ENCODE measurements at places on chromosomes 1 and 21. TPM values are rescaled to one million over a fixed set of nuclear protein-coding genes. Genes with fewer than 3 reads are reported as not detected.

RCC1 gene
- total RNA-seq, result 15.1 TPM

UBXN10 gene
- total RNA-seq, result 3.3 TPM

S100A2 gene
- not detected for total RNA-seq

LRRC38 gene
- total RNA-seq, result not detected

TMPRSS3 gene
- total RNA-seq, result not detected

PLA2G2D gene
- not detected for total RNA-seq

RGS13 gene
- not detected for total RNA-seq

Measured in frontal cortex (tissue), 4 donors.